Kidney tubule cell (primary cell): ENCODE measurements at places on chromosomes 2 and 18.

DNA sequence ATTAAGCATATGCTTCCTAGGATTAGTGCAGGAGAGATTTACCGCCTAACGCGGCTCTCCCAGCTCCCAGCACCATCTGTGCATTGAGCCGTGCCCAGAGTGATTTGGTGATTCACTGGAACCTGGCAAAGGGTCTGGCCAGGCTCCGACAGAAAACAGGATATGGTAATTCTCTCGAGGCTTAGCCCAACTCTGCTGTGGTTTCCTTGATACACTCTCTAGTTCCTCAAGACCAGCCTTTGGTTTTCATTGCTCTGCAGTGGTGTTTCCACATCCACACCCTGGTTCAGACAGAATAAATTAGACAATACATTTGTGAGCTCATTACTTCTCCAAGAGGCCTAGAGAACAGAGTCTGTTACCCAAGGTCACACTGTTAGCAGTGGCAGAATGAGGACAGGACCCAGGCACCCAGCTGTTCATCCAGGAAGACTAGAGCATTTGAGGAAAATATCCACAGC lies 23.0 kb upstream of the SMAD2 start:
- peak; percentile 88 for DNase-seq

GRCh38 chr18:21191596-21192307 lies 50.3 kb upstream of the GREB1L start:
- peak; percentile 58 for DNase-seq

DNA sequence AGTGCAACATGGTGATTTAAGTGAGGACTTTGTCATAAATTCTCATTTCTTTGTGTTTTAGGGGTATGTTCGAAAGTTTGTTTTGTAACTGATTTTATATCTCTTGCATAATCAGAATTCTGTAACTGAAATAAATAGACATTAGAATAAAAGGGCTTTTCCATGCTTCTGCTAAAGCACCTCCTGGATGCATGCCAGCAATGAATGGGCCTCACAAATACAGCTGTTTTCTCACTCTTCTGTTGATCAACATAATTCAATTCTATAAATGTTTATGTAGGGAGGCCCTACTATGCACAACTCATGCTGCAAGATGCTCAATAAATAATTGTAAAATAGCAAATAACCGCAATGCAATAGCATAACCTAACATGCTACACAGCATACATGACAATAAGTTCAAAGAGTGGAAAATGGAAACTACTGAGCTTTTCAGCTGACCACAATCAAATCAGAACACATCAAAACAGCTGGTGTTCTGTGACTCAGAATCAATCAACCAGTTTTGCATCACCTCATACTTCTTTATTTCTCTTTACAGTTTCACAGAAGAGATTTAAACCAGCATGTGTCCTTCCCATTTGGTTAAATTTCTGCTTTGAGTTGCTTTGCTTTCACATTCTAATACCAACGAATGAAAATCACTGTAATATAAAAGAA lies 11.0 kb downstream of the CDH7 start:
- no peak for DNase-seq

- no peak for DNase-seq
Observed at GRCh38 chr2:23107327-23107941, 277.5 kb upstream of the KLHL29 start.

- no peak for DNase-seq
Observed at GRCh38 chr2:34143149-34143548, 544.0 kb upstream of the FAM98A start.

DNA sequence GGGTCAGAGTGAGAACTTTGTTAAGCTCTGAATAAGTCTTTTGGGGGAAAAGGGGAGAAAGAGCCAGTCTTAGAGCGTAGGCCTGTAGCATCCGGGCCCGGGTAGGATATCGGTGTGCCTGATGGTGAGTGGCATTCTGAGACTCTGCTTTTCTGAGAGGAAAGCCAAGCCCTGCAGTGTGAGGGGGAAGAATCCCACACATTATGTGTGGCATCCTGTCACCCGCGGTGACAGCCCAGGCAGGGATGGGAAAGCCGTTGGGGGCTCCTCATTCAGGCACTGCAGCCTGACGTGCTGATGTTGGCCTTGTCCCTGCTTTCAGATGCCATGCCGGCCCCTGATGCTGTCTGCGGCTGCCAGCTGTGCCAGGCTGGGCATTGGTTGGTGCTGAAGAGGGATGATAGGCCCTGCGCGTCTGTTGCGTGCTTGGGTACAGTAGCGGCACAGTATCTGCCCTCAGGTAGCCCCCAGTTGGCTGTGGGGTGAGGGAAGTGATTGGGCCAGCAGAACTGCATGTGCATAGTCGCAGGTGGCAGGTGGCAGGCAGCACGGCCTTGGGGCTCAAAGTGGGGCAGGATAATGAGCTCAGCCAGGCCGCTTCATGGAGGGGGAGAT lies 37.6 kb downstream of the GLI2 start:
- DNase-seq, result no peak

GRCh38 chr2:144670080-144670479 lies 150.2 kb upstream of the ZEB2 start:
- peak; percentile 15 for DNase-seq

- no peak for DNase-seq
Observed at GRCh38 chr18:74862094-74862493, 264.4 kb downstream of the ZNF407 start.

DNA sequence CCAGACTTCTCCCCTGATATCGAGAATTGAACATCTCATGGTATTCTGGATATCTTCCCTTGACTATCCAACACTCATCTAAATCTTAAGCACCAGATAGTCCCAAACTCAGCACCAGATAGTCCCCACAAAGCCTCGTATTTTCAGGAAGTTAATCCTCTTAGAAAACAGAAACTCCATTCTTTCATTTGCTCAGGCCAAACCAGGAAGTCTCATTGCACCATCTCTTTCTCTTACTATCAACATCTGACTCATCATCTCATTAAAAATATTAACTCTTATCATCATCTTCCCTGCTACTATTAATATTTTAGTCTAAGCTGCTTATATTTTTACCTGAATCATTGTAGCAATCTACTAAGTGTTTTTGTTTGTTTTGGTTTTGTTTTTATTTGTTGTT lies 286.4 kb downstream of the GALNT13 start:
- no peak for DNase-seq

GRCh38 chr18:69996417-69996816 lies 48.7 kb upstream of the CD226 start:
- no peak for DNase-seq

GRCh38 chr18:48858676-48859075 lies 92.1 kb downstream of the SMAD7 start:
- no peak for DNase-seq

DNA sequence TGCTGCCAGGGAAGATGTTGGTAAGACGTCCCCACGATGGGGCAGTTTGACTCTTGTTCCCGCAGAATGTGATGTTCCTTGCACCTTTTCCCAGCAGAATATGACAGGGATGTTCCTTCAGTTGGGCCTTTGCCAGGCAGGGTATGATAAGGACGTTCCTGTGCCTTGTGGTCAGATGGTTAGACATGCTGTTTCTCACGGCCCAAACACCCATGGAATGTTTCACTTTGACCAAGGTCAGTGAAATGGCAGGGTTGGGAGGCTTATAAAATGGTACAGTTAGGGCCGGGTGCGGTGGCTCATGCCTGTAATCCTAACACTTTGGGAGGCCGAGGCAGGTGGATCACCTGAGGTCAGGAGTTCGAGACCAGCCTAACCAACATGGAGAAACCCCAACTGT lies 40.3 kb upstream of the YPEL5 start:
- DNase-seq, result peak; percentile 83

DNA sequence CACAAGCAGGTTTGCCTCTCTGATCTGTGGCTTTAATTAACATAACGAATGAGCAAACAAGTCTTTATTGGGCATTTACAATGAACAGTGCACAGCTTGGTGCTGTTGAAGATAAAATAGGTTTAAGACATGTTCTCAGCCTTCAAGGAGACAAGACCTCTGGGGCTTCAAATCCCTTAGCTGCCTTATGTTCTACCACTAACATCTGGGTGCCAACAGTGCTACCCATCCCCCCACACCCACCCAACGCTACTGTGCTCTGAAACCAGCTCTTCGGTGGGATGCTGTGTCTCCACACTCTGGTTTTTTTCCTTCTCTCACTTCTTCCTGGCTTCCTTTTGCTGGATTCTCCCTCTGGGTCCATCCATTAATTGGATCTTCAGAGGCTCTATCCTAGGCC lies 14.1 kb upstream of the B3GNT2 start:
- no peak for DNase-seq

- peak; percentile 94 for DNase-seq
Observed at GRCh38 chr18:45652303-45653080, 37.2 kb downstream of the SLC14A2 start.

- DNase-seq, result no peak
Observed at GRCh38 chr18:35711227-35711626, 129.7 kb downstream of the GALNT1 start.
